ENCODE measurements at places on chromosomes 7 and 10. TPM values are rescaled to one million over a fixed set of nuclear protein-coding genes. Genes with fewer than 3 reads are reported as not detected.

The NACAD gene
- not detected for polyA plus RNA-seq

The GPR85 gene
- polyA plus RNA-seq, result not detected

The TSPAN12 gene
- not detected for polyA plus RNA-seq

The ZNF727 gene
- not detected for polyA plus RNA-seq

The SLC13A1 gene
- not detected for polyA plus RNA-seq

The PNLIP gene
- not detected for polyA plus RNA-seq

The MARVELD1 gene
- polyA plus RNA-seq, result 0.57 TPM

The CHCHD2 gene
- polyA plus RNA-seq, result 617 TPM

The STAMBPL1 gene
- 5.2 TPM for polyA plus RNA-seq

DNA sequence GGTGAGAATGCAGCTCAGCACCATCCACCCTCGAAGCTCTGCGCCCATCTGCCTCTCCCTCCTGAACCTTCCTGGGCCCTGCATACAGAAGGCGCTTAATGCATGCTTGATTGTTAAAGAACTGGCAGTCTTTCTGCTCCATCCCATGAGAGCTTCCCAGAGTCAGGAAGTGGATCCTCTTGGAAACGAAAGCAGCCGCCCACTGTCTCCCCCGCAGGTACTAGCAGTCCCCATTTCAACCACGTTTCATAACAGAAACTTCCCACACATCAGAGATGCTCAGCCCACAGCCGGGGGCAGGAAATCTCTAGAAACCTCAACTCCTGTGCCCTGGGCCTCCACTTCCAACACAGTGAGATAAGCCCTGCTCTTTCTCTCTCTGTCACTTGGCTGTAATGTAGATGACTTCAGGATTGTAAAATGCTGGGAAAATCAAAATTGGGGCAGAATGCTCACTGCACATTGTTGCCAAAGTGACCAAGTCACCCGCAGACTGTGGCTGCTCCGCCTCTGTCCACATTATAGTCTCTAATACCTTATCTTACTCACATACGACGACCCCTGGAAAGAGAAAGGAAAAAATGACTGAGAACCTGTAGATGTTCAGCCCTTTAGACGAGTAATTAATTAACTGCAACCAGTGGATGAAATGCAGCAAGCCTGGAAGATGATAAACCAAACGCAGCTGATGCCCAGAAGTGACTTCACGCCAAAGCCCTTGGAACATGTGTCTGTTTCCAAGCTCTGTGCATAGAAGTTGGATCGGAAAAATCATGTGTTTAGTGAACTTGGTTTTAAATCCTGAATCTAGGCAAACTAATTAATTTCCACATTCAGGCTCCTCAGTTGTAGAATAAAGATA, 28.5 kb downstream of the GSDME start:
- DNase-seq, result no peak

- DNase-seq, result no peak
Observed at GRCh38 chr10:132441818-132442524, 45.0 kb downstream of the PWWP2B start.

DNA sequence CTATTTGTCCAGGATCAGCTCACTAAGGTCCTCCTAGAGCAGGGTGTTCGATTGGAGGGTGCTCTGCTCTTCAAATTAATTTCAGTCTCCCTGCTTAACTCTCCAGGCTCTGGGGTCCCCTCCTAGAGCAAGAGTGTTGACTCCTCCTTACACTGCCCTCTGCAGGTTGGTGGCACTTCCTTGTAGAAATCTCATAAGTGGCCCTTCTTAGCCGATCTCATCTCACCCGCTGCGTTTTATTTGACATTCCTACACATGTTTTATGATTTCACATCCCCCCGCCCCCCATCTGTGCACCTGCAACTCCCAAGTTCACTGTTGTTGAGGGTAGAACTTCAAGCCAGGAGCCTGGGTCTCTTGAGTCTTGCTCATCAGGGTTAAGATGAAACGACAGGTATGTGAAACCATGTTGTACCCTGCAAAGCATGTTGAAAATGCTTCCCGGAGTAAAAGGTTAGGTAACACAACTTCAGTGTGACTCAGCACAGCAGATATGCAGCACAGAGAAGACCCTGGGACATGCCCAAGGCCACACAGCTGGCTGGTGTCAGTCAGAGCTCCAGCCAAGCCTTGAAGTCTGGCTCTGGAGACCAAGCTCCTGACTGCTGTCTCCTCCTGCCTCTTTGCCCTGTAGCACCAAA, 171.2 kb downstream of the PRKAG2 start:
- no peak for DNase-seq

- no peak for DNase-seq
Observed at GRCh38 chr7:98911916-98912315, 33.6 kb downstream of the TRRAP start.

GRCh38 chr10:86690231-86690630, 21.9 kb downstream of the LDB3 start:
- DNase-seq, result no peak

- DNase-seq, result no peak
Observed at GRCh38 chr7:20351901-20352300, 21.2 kb downstream of the ITGB8 start.

- DNase-seq, result no peak
Observed at GRCh38 chr10:55628260-55628701, 732.8 kb downstream of the ZWINT start.

DNA sequence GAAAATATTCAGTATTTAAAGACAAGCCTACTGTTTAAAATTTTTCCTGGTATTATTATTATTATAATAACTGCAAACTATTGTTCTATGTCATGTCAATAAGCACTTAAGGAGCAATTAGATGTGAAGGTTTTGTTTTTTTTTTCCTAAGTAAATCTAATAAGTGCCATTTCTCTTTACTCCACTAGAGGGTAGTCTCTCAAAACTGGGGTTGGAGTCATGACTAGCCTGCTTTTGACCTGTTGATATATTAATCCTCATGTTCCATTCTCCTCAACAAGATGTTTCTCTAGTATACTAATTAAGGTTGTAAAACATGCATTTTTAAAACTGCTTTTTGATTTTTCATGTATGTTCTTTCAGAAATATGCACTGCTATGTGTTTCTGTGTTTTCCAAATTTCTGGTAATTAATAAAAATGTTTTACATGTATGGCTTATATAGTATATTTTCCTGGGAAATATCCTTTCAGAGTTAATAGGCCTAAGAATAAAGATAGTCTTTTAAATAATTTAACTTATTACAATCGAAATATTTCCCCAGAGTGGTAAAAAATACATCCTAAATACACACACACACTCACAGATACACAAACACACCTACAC, 1.0 kb upstream of the LRRN3 start:
- DNase-seq, result peak; percentile 18

DNA sequence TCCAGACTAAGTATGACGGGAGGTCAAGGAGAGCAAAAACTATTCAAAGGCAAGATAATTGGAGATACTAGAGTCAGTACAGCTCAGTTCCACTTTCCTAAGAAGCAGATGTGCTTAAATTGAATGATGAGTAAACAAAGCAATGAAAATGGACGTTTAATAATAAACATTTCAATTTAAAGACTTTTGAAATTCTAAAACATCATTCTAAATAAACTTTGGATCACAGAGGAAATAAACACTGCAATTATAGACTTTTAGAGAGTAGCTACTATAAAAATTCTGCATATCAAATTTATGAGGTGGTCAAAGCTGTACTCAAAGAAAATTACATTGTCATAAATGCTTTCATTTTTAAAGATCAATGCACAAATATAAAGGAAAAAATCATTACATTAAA, 418.3 kb downstream of the GPAM start:
- no peak for DNase-seq

- no peak for DNase-seq
Observed at GRCh38 chr10:26792758-26793495, 67.8 kb downstream of the ABI1 start.

GRCh38 chr7:106597751-106598546, 63.0 kb downstream of the CCDC71L start:
- DNase-seq, result no peak

GRCh38 chr10:103554488-103555324, 61.2 kb downstream of the NEURL1 start:
- DNase-seq, result no peak

DNA sequence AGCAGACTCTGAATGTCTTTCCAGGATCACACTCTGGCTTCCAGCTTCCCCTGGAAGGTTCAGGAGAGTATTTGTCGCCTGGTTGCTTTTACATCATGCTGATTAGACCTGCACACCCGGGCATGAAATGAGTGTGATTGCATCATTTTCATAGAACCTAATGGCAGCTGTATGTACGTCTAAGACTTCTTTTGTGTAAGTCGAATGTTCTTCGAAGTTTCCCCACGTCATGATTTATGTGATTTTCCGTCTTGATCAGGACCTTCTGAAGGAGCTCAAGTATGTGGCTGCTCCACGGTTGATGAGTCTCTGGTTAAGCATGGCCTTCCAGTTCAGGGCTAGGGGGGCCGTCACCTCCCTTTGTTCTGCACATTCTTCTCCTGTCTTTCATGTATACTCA, 4.5 kb downstream of the EIF4H start:
- DNase-seq, result no peak

GRCh38 chr7:138077809-138078208, 1.6 kb downstream of the AKR1D1 start:
- DNase-seq, result no peak

- DNase-seq, result no peak
Observed at GRCh38 chr7:47236480-47237129, 345.3 kb downstream of the TNS3 start.

GRCh38 chr7:140656548-140657515, 15.9 kb upstream of the ADCK2 start:
- peak; percentile 38 for DNase-seq

GRCh38 chr10:62063795-62064472, 162.4 kb downstream of the ARID5B start:
- DNase-seq, result no peak

DNA sequence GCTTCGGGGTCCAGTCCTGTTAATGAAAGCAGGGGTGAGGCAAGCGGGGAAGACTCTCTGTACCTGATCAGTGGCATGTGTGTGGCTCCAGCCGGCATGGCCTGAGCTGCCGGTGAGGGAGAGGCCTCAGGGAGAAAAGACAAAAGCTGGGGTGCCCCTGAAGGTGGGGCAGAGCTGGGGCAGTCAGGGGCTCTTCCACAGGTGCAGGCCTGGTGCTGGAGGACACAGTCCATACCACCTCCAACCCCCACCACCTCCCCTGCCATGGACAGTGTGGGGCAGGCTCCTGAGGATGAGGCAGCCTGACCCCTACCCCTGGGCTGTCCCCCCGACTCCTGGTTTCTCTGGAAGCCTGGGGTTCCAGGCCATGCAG, 129.5 kb downstream of the LHPP start:
- no peak for DNase-seq

- no peak for DNase-seq
Observed at GRCh38 chr7:88669913-88670312, 89.6 kb upstream of the ZNF804B start.

GRCh38 chr10:1133495-1134045, 77.4 kb downstream of the WDR37 start:
- DNase-seq, result no peak

GRCh38 chr7:133386205-133386604, 133.3 kb downstream of the EXOC4 start:
- no peak for DNase-seq

DNA sequence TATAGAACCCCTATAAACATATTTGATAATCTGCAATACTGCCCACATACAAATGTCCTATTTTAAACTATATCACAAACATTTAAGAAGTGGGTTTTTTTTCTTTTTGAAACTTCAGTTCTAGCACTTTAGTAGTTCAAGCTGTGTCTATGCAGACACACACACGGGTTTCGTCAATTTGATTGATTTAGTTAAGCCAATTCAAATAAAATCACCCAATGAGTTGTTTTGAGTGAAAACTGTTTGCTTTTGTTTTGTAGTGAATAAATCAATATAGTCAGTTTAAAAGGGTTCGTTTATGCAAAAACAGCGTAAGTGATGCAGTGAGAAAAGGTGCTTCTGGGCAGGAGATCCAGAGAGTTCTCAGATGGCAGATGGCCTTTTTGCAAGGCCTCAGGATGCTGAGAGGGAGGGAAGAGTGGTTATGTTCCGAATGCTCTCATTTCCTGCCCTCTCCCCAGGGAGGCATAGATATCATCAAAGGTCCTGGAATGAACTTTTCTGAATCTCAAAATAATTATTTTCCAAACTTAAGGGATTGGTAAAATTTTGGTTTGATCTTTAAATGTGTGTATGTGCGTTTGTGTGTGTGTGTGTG, 102.7 kb downstream of the AGMO start:
- no peak for DNase-seq

DNA sequence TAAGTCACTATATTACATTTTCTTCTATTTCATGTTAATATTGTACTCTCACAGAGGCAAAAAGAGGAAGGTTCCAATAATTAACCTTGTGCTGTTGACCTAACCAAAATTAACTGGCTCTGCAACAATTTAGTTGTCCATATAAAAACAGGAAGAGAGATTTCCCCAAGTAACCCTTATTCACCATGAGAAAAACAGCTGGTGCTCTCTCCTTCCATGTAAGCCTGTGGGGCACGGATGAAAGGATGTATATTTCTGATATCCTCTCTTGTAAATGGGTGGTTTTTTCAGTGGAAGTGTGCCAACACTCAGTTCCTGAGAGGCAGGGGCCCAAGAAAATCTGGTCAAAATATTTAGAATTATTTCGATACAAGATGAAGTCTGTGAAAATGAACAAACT, 358.1 kb downstream of the CRPPA start:
- no peak for DNase-seq

DNA sequence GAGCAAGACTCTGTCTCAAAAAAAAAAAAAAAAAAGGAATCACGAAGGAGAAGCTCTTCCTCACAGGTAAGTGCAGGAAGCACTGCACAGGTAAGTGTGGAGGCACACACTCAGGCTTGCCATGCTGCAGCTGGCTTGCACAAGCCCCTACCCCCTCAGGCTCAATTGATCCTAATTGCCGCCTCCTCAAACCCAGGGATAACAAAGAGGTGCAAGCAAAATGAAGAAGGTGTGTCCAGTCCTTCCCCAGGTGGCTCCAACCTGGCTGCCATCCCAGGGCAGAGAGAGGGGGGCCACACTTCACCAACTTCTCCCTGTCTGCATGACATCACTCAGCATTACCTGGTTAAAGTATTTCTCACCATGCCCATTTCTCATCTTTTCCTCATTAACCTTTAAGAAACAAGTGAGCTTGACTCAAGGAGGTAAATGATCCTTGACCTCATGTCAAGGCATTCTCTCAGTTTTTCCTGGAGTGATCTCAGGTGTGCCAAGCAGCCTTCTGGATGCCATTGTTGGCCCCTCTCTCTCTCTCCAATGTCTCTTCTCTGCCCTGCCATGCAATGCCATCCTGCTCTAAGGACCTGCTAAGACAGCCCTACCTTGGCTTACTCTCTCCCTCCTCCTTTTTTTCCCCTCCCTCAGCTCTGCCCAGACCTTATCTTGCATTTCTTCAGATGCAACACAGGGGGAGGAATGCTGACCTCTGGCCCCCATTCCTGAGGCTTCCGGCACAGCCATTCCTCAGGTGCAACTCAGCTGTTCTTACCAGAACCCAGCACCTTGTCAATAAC, 13.0 kb upstream of the TRPV6 start:
- no peak for DNase-seq

GRCh38 chr10:28838908-28839307, 161.6 kb downstream of the BAMBI start:
- DNase-seq, result no peak

GRCh38 chr10:42594246-42594650, 44.1 kb downstream of the ZNF33B start:
- DNase-seq, result no peak

GRCh38 chr7:77327932-77328628, 88.1 kb downstream of the GSAP start:
- DNase-seq, result no peak

Data from naive B cell (primary cell).